Stimulated activated effector memory CD8-positive, alpha-beta T cell treated with anti-CD3 and anti-CD28 coated beads, Interleukin-12 subunit alpha, Interleukin-12 subunit beta, amount 100 ng/mL, for 72 hours (primary cell): ENCODE measurements at places on chromosomes 5 and 9.

GRCh38 chr5:108763222-108763916, 15.7 kb downstream of the FER start:
- DNase-seq, result no peak

DNA sequence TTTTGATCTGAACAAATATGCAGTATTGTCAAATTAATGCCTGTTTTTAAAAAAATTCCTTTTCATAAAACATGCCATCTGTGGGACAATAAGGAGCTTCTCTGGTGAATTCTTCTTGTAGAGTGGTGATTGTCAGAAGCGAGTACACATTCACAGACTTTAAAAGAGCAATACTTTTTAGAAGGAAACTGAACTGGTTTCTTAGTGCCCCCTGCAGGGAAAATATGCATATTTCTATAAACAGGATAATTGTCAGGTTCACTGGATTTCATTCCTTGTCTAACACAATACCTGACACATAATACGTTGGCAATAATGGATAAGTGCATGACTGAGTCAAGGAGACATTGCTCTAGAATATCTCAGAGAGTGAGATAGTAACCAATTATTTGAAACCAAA, 133.7 kb downstream of the KIF4B start:
- no peak for DNase-seq

DNA sequence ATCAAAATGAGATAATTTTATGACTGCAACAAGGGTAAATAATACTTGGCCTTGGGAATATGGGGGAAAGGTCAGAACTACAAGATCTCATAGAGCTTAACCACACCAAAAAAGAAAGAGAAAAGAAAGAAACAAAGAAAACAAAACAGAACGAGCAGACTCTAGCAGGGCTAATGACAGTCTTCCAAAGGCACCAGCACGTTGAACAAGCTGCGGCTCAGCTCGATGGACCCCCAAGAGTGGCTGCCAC, 689 bp downstream of the AK3 start:
- DNase-seq, result no peak

GRCh38 chr9:85534340-85534739, 207.4 kb downstream of the AGTPBP1 start:
- DNase-seq, result no peak

DNA sequence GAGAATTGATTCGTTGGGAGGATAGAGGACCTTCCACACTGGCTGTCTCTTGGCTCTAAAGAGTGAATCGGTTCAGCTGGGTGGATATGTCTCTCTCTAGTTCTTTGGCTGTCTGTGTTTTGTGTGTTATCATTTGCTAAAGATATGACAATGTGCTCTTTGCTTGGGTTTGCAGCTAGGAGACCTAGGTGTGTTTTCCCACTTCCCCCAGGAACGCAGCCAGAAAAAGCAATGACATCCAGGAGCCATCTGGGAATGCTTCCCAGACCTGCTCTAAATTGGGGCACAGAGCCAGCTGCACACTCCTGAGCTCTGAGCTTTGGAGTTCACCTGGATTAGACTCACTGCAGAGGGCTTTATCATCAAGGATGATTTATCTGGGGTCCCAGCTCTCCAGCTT, 12.8 kb upstream of the PDZD2 start:
- no peak for DNase-seq

- no peak for DNase-seq
These were observed 211.9 kb upstream of the IRX4 start for GRCh38 chr5:2094616-2094995.
